ENCODE measurements at places on chromosomes 7 and 10.

GRCh38 chr7:136063326-136063666 lies 86.1 kb upstream of the MTPN start:
- DNase-seq = no peak

DNA sequence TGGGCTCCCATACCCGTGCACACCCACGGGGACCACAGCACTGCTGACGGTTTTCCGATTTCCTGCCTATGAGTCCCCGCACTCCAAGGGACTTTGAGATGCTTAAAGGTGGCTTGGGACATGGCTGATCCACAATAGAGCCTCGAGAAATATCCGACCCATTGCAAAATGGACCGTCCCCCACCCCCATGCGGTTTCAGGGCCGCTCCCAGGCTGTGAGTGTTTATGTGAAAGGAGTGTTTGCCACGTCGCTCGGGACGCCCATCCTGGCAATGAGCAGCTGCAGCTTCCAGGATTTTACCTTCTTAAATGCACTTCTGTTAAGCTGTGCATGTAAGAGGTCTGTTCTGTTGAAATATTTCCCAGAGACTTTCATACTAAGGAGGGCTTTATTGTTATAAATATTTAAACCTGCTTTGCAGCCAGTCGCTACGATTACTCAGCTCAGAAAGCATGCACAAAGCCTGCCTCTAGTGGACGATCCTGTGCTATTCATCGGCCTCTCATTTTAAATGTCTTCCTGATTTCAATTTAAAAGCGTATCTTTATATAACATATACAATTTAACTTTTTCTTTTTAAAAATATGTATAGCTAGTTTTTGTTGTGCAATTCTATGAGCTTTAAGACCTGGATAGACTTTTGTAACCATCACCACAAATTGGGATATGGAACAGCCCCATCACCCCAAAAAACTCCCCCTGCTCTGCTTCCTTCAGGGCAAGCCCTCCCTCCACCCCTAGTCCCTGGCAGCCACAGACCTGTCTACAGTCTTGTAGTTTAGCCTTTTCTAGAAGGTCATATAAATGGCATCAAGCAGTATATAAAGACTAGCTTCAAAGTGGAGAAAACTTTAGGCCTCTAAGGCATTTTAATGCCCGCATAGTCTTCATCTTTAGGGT lies 418.3 kb downstream of the PAXIP1 start:
- DNase-seq = no peak

- DNase-seq = peak; percentile 22
Measured at GRCh38 chr10:21524526-21525366, 736 bp downstream of the SKIDA1 start.

- DNase-seq = no peak
Measured at GRCh38 chr7:35905555-35905954, 104.7 kb downstream of the SEPTIN7 start.

GRCh38 chr10:20863008-20863407 lies 34.1 kb downstream of the NEBL start:
- DNase-seq = no peak

DNA sequence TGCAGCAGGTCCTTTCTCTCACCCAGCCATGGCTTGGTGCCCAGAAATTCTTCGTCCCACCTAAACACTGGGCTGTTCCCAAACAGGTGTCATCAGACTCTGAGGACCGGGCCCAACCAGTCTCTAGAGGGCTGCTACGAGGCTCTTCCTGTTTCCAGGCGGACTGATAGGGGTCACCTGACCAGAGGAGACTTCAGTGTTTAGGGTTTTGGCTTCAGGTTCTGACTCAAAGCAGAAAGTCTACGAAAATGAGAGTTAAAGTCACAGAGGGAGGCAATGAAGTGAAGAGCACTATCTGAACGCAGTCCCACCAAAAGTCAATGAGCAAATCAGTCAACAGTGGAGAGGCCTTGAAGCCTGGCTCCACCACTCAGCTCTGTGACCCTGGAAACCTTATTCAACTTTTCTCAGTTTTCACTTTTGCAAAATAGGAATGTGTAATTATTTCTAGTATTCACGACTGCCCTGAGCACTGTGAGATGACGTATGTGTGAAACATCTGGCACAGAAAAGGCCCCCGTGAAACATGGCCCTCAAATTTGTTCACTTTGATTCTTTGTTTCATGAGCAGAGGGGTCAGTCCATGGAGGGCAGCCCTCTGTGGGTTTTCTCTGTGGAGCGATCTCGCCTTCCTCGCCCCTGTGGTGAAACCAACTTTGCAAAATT lies 189.9 kb upstream of the PDE1C start:
- no peak for DNase-seq

- no peak for DNase-seq
Measured at GRCh38 chr10:88946965-88947590, 5.5 kb downstream of the ACTA2 start.

- DNase-seq = no peak
Measured at GRCh38 chr10:98030991-98031431, 590 bp upstream of the CRTAC1 start.

DNA sequence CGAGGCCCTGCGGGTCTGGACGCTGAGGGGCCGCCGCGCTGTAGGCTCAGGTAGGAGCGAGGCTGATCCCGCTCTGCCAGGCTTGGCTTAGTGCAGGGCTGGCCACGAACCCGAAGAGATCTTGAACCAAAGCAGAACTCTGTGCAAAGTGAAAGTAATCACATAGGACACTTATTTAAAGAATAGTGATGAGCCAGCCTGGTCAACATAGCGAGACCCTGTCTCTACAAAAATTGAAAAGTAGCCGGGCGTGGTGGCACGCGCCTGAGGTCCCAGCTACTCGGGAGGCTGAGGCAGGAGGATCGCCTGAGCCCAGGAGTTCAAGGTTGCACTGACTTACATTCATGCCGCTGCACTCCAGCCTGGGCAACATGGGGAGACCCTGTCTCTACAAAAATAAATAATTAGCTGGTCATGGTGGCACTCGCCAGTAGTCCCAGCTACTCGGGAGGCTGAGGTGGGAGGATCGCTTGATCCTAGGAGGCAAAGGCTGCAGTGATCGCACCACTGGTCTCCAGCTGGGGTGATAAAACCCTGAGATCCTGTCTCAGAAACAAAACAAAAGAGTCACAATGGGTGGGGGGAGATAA lies 541 bp downstream of the ZSCAN25 start:
- no peak for DNase-seq

DNA sequence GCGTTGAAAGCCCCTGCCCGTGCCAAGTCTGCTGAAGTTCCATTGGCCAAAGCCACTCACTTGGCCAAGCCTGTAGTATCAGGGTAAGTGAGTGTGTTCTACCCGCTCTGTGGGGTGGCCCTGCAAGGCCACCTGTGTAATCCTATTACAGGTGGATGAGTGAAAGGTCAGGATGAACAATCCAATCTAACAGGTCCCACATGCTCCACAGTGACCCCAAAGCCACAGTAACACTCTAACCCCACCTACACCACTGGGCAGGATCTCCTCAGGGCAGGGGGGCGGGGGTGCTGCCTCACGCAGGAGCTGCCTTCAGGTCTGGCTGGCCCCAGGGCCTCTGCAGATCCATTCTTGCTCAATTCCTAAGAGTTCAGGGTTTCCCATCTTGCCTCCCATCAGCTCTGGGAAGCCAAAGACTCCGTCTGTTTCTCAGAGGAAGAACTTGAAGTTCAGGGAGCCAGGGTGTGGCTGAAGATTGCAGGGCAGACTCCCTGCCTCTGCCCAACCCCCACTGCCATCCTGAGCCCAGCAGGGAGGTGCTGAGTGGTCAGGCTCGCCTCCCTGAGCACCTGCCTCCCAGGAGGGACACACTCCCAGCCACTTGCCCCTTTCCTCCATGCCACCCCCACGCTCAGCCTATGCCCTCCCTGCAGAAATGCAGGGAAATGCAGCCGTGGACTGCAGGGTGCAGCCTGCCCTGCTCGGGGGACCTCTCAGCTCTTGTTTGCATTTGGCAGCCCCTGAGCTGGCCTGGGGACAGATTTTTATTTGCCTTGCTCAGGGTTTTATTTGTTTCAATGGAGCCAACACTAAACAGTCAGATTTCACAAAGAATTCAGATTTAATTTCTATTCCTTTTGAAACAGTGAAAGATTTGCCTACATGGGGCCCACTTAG lies 9.8 kb upstream of the COMTD1 start:
- DNase-seq = no peak

DNA sequence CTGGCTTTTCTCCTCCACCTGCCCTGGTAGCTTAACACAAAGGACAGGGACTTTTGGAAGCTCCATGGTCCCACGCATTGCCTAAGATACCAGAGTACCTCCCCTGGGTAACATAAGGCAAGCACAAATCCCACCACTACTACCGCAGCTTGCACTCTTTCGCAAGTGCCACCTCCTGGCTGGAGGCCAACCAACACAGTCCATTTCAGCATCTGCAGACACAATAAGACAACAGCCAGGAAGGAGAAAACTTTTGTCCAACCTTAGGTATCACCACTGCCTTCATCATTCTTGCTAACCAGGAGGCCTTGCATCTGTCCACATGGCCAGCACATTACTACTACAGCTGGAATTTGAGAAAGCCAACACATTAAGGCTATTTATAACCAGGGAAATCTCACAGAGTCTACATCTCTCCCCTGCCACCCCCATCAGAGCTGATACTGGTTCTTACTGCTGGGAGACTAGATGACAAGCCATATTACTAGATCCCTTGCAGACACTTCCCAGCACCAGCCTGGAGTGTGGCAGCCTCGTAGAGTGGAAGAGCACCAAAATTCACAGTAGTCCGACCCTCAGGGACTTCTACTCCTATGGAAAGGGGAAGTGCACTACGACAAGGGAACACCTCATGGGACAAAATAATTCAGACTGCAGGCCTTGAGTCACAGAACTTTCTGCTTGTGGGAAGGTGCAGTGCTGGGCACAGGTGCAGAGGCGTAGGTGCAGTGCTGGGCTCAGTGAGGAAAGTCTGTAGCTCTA lies 39.8 kb upstream of the CDK13 start:
- no peak for DNase-seq

GRCh38 chr10:33109788-33110469 lies 151.9 kb upstream of the ITGB1 start:
- no peak for DNase-seq

GRCh38 chr7:67438913-67439505 lies 442.4 kb downstream of the TYW1 start:
- DNase-seq = no peak

DNA sequence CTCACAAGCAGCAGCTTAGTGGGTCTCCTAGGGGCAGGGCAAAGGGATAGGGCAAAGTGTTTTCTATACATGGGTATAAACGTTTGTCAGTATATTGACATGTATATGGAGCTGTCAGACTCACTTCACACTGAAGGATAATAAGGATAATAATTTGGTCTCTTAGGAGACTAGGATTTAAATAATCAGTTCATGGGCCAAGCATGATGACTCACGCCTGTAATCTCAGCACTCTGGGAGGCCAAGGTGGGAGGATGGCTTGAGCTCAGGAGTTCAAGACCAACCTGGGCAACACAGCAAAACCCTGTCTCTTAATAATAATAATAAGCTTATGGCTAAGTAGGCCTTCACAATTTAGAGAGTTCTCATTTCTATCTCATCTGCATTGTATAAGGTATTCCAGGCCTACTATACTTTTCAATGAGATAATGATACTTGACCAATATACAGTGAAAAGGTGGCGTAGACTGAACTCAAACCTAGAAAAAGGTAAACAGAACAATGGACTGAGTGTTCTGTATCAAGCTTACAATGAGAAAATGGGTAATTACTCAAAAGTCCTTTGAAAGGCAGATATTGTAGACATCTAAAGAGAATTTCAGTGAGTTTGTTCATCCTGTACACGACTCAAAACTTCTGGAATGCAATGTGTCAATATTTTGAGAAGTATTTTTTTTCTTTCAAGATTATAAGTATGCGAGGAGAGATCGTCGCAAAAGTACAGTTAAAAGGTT lies 7.0 kb downstream of the GSAP start:
- DNase-seq = no peak

DNA sequence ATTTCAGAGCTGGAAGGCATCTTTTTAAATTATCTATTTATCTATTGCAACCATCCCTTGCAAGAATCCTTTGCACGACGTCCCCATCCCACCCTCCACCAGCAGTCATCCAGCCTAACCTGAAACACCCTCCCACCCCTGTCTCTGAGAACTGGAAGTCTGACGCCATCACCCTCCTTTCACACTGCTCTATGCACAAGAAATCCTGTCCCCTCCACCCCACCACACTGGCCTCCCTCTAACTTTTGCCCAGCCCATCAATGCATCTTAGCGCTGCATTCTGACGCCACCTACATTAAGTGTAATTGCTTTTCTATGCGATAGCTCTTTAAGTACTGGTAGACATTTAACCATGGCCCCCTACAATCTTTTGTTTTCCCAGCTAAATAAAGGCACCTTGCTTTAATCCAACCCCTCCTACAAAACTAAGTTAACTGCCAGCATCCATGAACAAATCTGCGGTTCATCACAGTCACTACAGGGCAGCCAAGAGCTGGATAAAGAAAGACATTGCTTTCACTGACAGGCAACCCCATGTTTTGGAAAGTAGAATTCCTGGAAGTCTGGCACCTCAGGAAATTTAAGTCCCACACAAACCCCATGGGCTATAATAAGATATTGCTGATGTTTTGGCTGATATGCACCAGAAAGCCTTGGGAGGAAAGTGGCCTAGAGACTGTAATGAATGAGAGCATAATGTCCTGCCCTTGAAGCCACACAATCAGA lies 128.0 kb downstream of the GLI3 start:
- no peak for DNase-seq

GRCh38 chr7:44157116-44158080 lies 16.3 kb upstream of the MYL7 start:
- DNase-seq = no peak

GRCh38 chr7:12788591-12788990 lies 101.2 kb downstream of the ARL4A start:
- no peak for DNase-seq

DNA sequence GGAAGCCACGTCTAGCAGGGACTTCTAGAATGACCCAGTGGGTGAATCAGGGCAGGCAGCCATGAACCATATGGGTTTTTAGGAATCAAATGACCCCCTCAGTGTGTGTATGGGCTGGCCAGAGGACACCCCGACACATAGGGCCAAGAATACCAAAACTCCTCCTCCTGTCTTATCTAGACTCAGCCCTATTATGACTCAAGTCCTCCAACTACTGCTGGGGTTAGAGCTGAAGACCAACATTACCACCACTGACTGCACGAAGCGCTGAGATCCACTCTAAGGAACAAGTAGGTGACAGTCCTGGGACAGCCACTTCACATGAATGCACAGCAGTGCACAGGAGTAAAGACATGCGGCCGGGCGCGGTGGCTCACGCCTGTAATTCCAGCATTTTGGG lies 11.5 kb upstream of the SVOPL start:
- DNase-seq = no peak

GRCh38 chr10:101367569-101368453 lies 13.8 kb downstream of the BTRC start:
- peak; percentile 91 for DNase-seq

DNA sequence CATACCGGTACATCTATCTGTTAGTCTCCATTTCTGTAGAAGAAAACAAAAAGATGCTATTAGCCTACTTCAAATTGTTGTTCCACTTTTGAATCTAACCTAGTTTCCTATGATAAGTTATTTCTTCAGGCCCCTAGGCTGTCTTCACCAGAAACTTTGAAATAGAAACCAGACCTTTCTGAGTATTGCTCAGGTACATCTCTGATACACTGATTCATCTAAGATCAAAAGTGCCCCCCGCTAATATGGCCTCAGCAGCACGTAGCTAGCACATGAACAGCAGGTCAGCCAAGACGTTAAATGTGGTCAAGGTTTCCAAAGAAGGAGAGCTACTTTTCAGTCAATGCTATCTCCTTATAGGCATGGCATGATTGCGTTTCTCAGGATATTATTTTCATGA lies 23.6 kb downstream of the CTAGE6 start:
- no peak for DNase-seq

GRCh38 chr10:66144016-66144415 lies 781.8 kb upstream of the LRRTM3 start:
- DNase-seq = no peak

Measured in A172 (cell line).